ENCODE measurements at places on chromosomes 1 and 21.

DNA sequence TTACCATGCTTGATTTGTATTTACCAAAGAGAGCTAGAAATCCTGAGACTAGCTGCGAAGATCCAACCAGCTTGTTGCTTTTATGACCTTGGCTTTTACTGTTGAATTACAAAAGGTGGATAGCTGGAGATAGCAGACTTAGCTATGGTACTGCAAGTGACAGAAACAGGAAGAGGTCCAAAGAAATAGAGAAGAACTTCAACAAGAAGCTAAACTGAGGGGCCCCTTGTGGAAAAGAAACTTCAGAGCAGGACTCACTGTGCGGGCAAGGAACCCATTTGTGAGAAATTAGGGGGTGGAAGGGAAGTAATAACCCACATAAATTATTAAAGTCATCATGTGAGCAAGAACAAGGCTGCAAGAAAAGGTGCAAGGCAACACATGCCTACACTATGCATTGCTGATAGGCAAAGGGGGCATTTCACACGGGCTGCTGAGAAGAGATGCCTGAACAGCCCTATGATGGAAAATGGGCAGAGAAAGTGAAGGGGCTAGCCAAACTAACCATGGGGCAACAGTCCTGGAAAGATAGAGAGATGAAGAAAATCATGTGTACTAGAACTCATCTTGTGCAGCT lies 116.6 kb upstream of the PRDX6 start:
- no peak for DNase-seq

GRCh38 chr1:50251702-50252101 lies 143.0 kb downstream of the ELAVL4 start:
- no peak for DNase-seq

GRCh38 chr1:48261881-48262400 lies 39.4 kb downstream of the SLC5A9 start:
- no peak for DNase-seq

- DNase-seq, result peak; percentile 39
Measured at GRCh38 chr1:112465122-112465521, 43.6 kb upstream of the WNT2B start.

- peak; percentile 83 for DNase-seq
Measured at GRCh38 chr1:211551638-211552460, 27.1 kb downstream of the SLC30A1 start.

GRCh38 chr1:16433030-16433429 lies 4.2 kb downstream of the SPATA21 start:
- no peak for DNase-seq

DNA sequence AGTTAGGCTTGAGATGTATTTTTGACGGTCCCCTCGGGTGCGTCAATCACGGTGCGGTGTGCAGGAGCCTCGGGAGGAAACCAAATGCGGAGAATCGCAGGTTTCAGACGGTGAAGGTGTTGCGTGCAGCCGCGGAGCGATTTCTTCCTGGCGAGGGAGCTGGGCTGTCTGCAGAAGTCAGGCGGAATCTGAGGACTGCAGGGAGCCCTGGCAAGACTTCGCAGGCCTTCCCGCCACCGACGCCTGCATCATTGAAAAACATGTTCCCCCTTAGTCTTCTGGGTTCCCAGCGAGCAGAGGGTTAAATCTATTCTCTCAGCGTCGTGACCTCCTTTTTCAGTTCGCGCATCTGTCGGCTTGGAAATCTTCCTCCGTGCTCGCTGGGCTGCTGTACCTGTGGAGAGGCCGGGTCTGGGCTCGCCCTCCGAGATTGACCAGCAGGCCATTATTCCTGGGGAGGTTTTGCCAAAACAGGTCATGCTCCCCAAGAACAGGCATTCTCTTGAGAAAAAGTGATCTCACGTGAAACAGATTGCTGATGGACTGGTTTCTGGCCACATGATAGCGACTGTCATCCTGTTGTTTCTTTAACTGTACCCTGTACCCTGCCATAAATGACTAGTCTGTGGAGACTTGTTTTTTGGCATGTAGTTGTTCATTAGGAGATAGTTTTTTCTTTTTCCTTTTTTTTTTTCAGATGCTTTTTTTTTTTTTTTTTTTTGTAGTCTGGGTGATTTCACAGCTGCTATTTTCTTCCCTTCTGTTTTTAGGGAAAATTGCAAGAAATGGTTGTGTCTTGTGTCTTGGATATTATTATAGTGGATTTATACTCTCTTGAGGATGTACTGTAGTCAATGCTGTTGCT lies 894 bp downstream of the EPB41 start:
- peak; percentile 49 for DNase-seq

GRCh38 chr1:20663365-20663764 lies 2.2 kb upstream of the DDOST start:
- no peak for DNase-seq

- no peak for DNase-seq
Measured at GRCh38 chr1:226653311-226653921, 85.7 kb downstream of the ITPKB start.

- DNase-seq, result no peak
Measured at GRCh38 chr1:68308034-68308433, 75.7 kb upstream of the WLS start.

GRCh38 chr1:29958271-29958670 lies 721.9 kb downstream of the PTPRU start:
- no peak for DNase-seq

DNA sequence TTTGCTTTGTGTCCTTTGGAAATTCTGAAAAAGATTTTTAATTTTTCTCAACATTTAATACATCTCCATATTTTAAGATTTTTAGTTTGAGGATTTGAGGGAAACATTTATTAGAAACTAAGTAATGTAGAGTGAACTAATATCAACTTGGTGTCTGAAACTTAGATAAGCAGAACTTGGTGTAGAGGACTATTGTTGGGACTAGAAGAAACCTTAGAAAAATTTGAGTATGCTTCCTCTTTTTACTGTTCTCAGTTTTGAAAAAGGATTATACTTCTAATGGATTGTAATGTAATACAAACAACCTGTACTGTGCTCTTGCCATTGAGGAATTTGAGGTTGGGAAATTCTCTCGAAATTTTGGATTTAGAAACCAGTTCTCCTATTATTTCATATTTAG lies 2.4 kb downstream of the FNBP1L start:
- DNase-seq, result no peak

- no peak for DNase-seq
Measured at GRCh38 chr1:55333461-55333860, 118.3 kb upstream of the USP24 start.

- DNase-seq, result no peak
Measured at GRCh38 chr1:175221557-175222175, 29.1 kb upstream of the KIAA0040 start.
